Subcutaneous preadipocyte (primary cell): ENCODE measurements at places on chromosomes 11 and 22. TPM values are rescaled to one million over a fixed set of nuclear protein-coding genes. Genes with fewer than 3 reads are reported as not detected.

The EXPH5 gene
- total RNA-seq: under 0.01 and 0.39 TPM in 2 replicates

The VWCE gene
- total RNA-seq: 3.1 and 8.1 TPM in 2 replicates

The PIWIL4 gene
- 1.8 TPM in 2 replicates for total RNA-seq

The MMP1 gene
- 4.4 and 681 TPM in 2 replicates for total RNA-seq

The OTOG gene
- total RNA-seq: not detected in 2 replicates

The OR51I1 gene
- not detected in 2 replicates for total RNA-seq

The MAPK1 gene
- 45.2 and 64.1 TPM in 2 replicates for total RNA-seq

The HORMAD2 gene
- not detected in 2 replicates for total RNA-seq

The SCN2B gene
- under 0.01 TPM in 1 of 2 replicates, not detected in the other for total RNA-seq

The ALDH3B1 gene
- 28.7 and 33.1 TPM in 2 replicates for total RNA-seq

The TEX54 gene
- total RNA-seq: not detected in 2 replicates

The SGSM1 gene
- under 0.01 and 0.20 TPM in 2 replicates for total RNA-seq

The VSIG10L2 gene
- not detected in 2 replicates for total RNA-seq

The APOBEC3F gene
- total RNA-seq: 3.5 and 5.1 TPM in 2 replicates

The CASP5 gene
- not detected in 2 replicates for total RNA-seq

The LPXN gene
- 24.3 and 38.5 TPM in 2 replicates for total RNA-seq
